ENCODE measurements at places on chromosomes 6 and 20.
A peak's percentile ranks its signal among the peaks of the same experiment; 100 is the strongest.

GRCh38 chr20:2253256-2253655, 42.5 kb upstream of the TGM3 start:
- no peaks in the 10 kb centered on the region for H3K4me1 ChIP-seq
- no peak for DNase-seq
- H3K27ac ChIP-seq: no peak overlapping the region
- no peak overlapping the region for H3K4me3 ChIP-seq
- no peaks in the 10 kb centered on the region for H3K36me3 ChIP-seq

GRCh38 chr20:55153001-55153645, 677.7 kb downstream of the DOK5 start:
- no peaks in the 10 kb centered on the region for H3K4me1 ChIP-seq
- no peak overlapping the region for H3K27ac ChIP-seq
- no peaks in the 10 kb centered on the region for H3K36me3 ChIP-seq
- DNase-seq: no peak
- no peak overlapping the region for H3K4me3 ChIP-seq
- H3K27me3 ChIP-seq: no peaks in the 10 kb centered on the region

DNA sequence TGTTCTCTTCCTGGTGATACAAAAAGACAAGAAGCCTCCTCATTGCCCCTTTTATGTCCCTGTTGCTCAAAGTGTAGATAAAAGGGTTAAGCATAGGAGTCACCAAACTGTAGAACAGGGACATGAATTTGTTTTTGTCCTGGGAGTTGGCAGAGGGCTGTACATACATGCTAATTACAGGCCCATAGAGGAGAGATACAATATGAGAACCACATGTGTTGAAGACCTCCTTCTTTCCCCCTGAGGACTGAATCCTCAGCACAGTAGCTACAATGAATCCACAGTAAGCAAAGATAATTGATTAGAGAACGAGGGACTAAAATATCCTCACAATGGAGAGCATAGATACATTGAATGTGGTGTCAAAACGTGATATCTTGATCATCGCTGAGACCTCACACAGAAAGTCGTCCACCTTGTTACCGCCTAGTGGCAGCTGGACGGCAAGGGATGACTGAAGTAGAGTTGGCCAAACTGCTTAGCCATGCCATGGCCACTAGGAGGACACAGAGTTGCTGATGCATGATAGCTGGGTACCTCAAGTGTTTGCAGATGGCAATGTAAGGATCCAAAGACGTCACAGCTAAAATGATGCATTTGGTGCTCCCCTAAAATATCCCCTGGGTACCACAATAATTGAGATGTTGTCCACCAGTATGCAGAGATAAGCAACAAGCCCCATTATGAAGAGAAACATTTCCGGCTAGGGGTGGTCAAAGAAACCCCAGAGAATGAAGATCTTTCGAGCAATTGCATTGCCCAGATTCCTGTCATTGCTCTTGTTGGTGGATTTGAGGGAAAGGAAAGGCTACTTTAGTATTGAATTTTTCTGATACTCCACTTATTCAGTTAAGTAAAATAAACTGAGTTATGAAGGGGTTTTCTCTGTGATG, 15.0 kb downstream of the OR2B3 start:
- no peaks in the 10 kb centered on the region for H3K27me3 ChIP-seq
- no peak overlapping the region for H3K27ac ChIP-seq
- H3K36me3 ChIP-seq: no peaks in the 10 kb centered on the region
- DNase-seq: no peak
- H3K4me3 ChIP-seq: no peak overlapping the region
- H3K4me1 ChIP-seq: no peaks in the 10 kb centered on the region

- H3K27ac ChIP-seq: peak within 1 kb of the TSS; percentile 91
- H3K36me3 ChIP-seq: peaks cover 28% of the 10 kb centered on the region
- peak; percentile 95 for DNase-seq
- peak within 1 kb of the TSS; percentile 67 for H3K4me3 ChIP-seq
Observed at GRCh38 chr6:31736021-31736767, at the start of gene CLIC1. TSS of gene CLIC1 (minus strand) at chr6:31736530. CDS start at chr6:31736300, 230 bp downstream.

DNA sequence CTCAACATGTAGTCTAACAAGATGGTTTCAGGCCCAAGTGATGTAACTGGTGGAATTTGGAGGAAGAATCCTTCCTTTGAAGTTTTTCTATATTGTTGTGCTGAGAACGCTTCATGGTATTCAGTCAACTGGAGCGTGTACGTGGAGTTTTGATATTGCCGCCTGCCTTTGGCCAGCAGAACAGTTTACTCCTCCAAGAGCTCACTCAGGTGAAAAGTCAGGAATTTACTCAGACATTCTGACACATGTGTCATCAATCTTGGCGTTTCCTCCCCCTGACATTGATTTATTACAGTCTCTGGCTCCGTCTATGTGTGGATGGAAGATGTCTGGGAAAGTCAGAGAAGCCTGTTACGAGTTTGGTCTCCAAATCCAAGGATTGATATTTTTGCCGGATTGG, 19.0 kb upstream of the TGM2 start:
- no peaks in the 10 kb centered on the region for H3K27me3 ChIP-seq
- DNase-seq: no peak
- H3K4me3 ChIP-seq: no peak overlapping the region
- no peaks in the 10 kb centered on the region for H3K4me1 ChIP-seq

DNA sequence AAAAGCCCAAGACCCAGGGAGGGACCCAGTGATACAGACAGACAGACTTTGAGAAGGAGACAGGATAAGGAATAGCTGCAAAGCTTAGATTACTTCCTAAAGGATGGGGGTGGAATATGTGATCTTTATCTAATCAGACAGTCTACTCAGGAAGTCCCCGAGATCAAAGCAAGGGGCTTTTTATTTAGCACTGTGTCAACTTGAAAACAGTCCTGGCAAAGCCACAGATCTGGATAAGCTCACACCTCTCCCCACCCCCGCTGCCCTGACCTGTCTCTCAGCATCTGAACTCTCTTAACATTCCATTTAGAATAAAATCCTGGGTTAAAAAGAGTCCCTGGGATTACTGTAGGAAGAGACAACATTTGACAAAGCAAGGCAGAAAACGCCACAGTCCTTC, 101.5 kb downstream of the ISM1 start:
- no peaks in the 10 kb centered on the region for H3K27me3 ChIP-seq
- no peak for DNase-seq
- no peak overlapping the region for H3K4me3 ChIP-seq

DNA sequence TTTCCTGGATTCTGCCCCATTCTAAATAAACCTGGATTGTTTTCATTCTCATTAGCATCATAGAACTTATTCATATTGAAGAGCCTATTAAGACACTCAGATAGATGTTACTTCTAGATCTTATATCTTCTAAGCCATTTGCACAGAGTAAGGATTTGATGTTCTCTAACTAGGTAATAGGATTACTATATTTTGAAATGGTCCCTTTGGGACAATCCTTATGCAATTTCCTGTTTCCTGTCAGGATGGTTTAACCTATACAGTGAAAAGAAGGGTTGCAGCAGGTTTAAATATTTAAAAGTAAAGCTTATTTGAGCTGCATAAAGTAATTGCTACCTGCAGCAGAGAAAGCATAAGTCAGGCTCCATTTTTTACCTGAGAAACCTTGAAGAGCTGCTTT, 860.1 kb downstream of the TFAP2A start:
- H3K27me3 ChIP-seq: no peaks in the 10 kb centered on the region
- H3K36me3 ChIP-seq: no peaks in the 10 kb centered on the region
- H3K27ac ChIP-seq: no peak overlapping the region
- DNase-seq: no peak
- H3K4me3 ChIP-seq: no peak overlapping the region

DNA sequence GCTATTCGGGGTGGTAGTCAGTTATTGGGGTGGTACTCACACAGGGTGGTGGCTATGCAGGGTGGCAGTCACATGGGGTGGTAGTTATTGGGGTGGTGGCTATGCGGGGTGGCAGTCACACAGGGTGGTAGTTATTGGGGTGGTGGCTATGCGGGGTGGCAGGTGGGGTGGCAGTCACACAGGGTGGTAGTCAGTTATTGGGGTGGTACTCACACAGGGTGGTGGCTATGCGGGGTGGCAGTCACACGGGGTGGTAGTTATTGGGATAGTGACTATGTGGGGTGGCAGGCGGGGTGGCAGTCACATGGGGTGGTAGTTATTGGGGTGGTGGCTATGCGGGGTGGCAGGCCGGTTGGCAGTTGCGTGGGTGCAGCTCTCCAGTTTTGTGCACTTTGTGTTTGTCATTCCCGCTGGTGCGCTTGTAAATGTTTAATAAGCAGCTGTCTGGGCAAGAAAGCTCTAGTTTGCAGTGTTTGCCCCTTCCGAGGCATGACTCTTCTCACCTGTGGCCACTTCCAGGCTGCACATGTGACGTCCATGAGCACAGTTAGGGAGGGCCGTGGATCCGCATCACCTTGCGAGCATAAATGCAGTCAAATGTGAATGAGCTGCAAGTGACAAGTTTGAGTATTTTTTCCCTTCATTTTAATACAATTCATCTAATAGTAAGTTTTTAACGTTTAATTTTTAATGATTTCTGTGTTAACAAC, 219.0 kb upstream of the CST7 start:
- no peaks in the 10 kb centered on the region for H3K4me1 ChIP-seq
- no peaks in the 10 kb centered on the region for H3K36me3 ChIP-seq
- no peak overlapping the region for H3K4me3 ChIP-seq
- H3K27me3 ChIP-seq: no peaks in the 10 kb centered on the region

GRCh38 chr6:55886185-55886836, 10.9 kb upstream of the BMP5 start:
- no peak overlapping the region for H3K4me3 ChIP-seq
- H3K36me3 ChIP-seq: no peaks in the 10 kb centered on the region
- no peaks in the 10 kb centered on the region for H3K27me3 ChIP-seq
- H3K4me1 ChIP-seq: no peaks in the 10 kb centered on the region

DNA sequence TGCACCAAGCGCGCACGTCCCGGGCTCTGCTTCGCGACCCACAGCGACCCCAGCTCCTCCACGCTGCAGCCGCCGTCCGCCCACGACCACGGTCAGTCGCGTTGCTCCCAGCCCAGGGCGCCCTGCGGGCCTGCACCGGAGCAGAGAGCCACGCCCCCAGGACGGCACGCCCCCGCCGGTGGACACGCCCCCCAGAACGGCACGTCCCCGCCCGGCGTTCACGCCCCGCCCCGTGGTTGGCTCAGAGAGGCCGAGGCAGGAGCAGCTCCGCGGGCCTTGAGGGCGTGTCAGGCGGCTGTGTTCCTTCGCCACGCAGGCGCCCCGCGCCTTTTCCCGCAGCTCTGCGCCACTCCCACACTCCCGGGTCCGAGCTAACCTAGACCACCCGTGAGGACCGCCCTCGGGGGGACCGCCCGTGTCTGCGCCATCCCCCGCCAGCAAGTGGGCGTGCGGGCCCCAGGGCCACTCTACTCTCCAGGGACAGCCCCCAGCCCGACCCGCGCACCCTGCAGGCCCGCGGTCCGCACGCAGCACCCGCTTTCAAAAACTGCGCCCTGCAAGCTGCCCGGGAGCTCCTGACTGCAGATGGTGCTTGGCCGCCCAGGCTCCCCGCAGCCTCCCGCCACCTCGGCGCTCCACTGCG, at the start of gene RNASET2:
Gene RNASET2 (minus strand): TSS at position 107 of the 643 bp plus-strand sequence. CDS start 368 bp downstream, outside the sequence.
- peak within 1 kb of the TSS; percentile 73 for H3K27ac ChIP-seq
- H3K36me3 ChIP-seq: no peaks in the 10 kb centered on the region
- H3K4me3 ChIP-seq: peak within 1 kb of the TSS; percentile 75
- no peaks in the 10 kb centered on the region for H3K4me1 ChIP-seq
- H3K27me3 ChIP-seq: no peaks in the 10 kb centered on the region
- DNase-seq: peak; percentile 98

- H3K36me3 ChIP-seq: no peaks in the 10 kb centered on the region
- H3K4me3 ChIP-seq: peak overlapping the region; percentile 28
- H3K4me1 ChIP-seq: peaks cover 9% of the 10 kb centered on the region
- no peaks in the 10 kb centered on the region for H3K27me3 ChIP-seq
Observed at GRCh38 chr20:44137266-44137801, 49.7 kb downstream of the JPH2 start.

GRCh38 chr20:41228858-41229257, 88.7 kb downstream of the ZHX3 start:
- DNase-seq: no peak
- H3K4me1 ChIP-seq: peaks cover 8% of the 10 kb centered on the region
- no peaks in the 10 kb centered on the region for H3K36me3 ChIP-seq
- no peak overlapping the region for H3K27ac ChIP-seq
- H3K4me3 ChIP-seq: no peak overlapping the region
- no peaks in the 10 kb centered on the region for H3K27me3 ChIP-seq

- H3K27ac ChIP-seq: no peak overlapping the region
- no peaks in the 10 kb centered on the region for H3K27me3 ChIP-seq
- H3K4me3 ChIP-seq: no peak overlapping the region
- H3K36me3 ChIP-seq: no peaks in the 10 kb centered on the region
- DNase-seq: no peak
Observed at GRCh38 chr6:24827162-24827561, 28.4 kb upstream of the ARMH2 start.

- H3K27me3 ChIP-seq: no peaks in the 10 kb centered on the region
- peak overlapping the region; percentile 77 for H3K27ac ChIP-seq
- H3K4me3 ChIP-seq: peak overlapping the region; percentile 65
- no peaks in the 10 kb centered on the region for H3K36me3 ChIP-seq
- no peaks in the 10 kb centered on the region for H3K4me1 ChIP-seq
- no peak for DNase-seq
Observed at GRCh38 chr20:36155629-36155971, 1.1 kb downstream of the EPB41L1 start.

DNA sequence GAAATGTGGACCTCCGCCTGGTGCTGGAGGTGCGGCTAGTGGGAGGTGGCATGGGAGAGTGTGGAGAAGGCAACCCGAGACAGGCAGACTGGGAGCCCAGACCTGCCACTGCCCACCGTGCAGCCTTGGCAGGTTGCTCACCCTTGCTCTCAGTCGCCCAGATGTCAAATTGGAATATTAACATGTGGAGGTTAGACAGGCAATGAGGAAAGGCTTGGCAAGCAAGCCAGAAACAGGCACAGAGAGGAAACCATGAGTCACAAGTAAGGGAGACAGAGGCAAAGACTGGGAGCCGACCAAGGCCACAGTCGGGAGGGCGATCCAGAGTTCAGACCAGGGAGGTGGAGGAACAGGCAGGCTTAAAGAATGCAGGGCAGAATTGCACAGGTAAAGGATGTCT, 178.2 kb downstream of the FOXC1 start:
- peak; percentile 54 for DNase-seq
- no peak overlapping the region for H3K4me3 ChIP-seq
- H3K4me1 ChIP-seq: peaks cover 16% of the 10 kb centered on the region
- H3K27me3 ChIP-seq: no peaks in the 10 kb centered on the region
- H3K27ac ChIP-seq: peak overlapping the region; percentile 47
- H3K36me3 ChIP-seq: no peaks in the 10 kb centered on the region

Measured in ascending aorta (tissue), 2 donors.